GDM1 (cell line): ENCODE measurements at places on chromosomes 5 and 9.

DNA sequence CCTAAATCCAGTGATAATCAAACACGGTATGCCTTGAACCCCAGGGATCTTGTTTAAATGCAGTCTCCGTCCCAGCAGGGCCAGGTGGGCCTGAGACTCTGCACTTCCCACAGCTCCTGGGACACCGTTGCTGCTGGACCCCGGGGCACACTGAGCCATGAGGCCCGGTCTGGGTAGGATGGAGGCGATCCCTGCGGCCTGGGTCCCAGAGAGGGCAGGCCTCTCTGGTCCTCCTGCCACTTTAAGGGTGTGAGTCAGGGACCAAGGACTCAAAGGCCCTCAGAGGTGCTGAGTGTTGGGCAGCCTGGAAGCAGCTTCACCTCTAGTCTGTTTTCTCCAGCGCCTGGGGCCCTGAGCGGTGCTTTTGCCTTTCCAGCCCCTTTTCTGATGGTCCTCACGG lies 34.1 kb upstream of the SLC9A3 start:
- DNase-seq: no peak

GRCh38 chr9:95486318-95486717 lies 30.5 kb downstream of the PTCH1 start:
- no peak for DNase-seq

DNA sequence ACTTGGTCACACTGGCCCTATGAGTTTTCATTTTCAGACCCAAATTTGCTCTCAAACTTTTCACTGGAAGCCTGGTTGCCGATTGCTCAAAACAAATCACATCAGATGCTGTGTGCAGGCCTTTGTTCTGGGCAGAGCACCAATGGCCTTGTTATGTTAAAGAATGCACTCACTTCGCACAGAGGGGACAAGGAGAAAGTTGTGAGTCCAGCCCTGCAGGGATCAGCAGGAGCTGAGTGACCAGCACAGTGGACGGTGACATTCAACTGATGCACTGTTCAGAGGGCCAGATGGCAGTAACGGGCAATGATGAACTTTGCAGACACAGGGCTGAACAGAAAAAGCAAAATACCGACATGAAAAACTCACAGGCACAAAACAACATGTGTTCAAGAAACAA lies 86.1 kb downstream of the BARX1 start:
- no peak for DNase-seq

DNA sequence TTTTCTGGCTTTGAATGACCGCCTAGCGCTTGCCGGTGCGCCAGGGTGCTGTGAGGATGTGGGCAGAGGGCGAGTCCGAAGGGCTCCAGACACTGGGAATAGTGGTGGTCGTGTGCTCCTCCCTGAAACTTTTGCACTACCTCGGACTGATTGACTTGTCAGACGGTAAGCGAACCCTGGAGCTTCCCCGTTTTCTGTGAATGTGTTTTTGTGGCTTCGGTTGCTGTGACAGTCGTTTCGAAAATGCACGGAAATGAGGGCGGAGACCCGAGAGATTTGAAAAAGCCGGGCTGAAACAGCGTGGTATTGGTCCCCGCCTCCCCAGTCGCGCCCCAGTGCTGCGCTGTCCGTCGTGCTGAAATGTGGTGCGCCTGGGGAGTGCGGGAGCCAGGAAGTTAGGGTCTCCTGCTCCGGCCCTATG lies 102.5 kb upstream of the GABRP start:
- DNase-seq: peak; percentile 28

GRCh38 chr5:159908591-159908940 lies 7.7 kb upstream of the ADRA1B start:
- no peak for DNase-seq

DNA sequence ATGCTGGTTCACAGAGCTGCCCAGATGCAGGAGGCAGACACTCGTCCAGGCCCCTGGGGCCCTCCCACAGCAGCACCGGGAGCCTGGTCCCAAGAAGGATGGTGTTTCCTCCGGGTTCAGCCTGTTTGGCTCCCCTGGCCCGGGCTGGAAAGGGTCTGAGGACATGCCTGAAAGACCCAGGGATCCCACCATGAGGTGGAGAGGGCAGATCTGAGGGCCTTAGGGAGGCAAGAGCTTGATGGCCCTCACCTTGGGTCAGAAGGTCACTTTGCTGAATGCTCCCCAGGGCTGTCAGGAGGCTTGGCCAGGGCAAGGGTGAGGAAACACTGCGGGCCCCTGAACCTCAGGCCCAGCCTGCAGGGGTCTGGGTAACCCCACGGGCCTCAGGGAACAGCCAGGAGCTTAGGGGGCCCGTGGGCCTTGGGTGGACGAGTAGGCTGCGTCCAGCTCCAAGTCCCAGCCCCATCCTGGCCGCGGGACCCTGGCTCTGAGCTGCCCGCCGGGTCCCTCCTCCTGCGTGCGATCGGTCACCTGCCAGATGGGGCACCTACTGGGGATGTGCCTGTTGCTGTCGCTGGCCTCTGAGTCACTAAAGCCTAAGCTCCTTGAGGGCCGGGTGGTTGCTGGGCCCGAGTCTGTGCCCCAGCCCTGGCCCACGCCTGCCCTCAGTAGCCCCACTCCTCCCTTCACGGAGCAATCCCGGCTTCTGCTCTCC lies 106.2 kb downstream of the ZNF354C start:
- no peak for DNase-seq

- DNase-seq: no peak
These were observed 297.0 kb upstream of the HAPLN1 start for GRCh38 chr5:84017523-84018172.

DNA sequence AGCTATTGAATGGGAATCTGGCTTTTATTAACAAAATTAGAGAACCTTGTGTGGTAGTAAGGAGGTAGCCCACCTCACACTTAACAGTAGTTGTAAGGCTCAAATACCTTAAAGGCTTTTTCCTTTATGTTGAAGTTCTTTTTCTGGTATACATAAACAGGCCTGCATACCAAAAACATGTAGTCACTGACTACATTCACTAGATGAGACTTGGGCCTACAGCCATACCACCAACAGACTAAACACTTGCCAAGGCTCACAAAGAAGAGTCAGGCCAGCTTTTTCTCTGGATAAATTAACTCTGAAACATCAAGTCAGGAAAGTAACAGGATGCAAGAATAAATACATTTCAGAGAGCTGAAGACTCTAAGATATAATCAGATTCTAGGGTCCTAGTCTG lies 78.6 kb upstream of the MPDZ start:
- no peak for DNase-seq

DNA sequence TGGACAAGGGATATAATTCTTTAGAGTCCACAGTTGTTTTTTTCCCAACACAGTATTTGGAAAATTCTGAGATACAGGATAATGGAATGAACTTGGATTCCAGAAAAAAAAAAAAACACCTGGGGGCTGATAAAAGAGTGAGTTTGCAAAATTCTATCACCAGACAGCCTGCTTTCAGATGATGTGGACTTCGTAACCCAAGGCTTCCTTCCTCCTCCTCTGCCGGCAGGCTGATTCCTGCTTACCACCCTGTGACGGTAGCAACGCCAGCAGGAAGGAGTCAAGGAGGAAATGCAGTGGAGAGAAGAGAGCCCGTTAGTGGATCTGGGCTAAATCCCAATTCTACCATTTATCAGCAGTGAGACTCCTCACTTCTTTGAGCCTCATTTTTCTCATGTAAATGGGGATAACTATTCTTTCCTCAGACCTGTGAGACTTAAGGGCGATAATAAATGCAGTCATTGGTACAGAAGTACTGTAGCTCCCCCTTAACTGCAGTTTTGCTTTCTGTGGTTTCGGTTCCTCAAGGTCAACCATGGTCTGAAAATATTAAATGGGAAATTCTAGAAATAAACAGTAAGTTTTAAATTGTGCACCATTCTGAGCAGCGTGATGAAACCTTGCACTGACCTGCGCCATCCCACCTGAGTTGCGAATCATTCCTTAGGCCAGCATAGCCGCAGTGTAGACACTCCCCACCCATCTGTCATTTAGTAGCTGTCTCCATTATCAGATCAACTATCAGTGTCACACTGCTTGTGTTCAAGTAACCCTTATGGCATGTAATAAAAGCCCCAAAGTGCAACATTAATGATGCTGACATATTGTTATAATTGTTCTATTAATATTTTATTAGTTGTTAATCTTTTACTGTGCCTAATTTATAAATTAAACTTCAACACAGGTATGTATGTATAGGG lies 71.4 kb downstream of the DCP2 start:
- peak; percentile 49 for DNase-seq

DNA sequence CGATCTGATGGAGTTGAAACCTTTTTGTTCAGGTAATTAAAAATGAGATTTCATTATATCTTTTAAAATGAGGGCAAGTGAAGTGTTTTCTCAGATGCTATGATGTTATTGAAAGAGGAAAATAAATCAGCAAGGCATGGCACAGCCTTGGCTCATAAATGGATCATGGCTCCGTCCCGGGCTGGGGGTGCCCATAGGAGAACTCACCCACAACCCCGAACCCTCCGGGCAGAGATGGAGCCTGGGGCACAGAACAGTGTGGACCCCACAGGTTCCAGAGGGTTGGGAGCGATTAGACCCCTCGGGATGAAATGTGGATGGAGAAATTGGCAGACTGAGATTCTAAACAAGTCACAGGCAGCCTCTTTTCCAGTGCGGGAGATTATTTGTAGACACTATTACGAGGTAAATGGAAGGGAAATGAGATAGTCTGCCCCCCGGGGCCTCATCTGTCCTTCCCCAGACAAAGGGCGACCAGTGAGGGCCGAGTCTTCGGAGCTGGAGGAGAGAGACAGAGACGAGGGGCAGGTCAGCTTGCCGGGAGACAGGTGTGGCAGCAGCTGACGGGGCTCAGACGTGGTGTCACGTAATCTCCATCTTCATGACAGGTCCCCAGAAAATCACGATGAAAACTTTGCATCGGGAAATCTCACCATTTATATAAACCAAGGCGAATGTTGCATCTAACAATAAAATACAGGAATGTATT lies 33.7 kb downstream of the NDUFS6 start:
- no peak for DNase-seq

GRCh38 chr9:88724331-88724730 lies 189.4 kb downstream of the NXNL2 start:
- no peak for DNase-seq
